Activated CD4-positive, alpha-beta T cell treated with anti-CD3 and anti-CD28 coated beads, Interleukin-2, amount 50 U/mL, for 1 hour (primary cell): ENCODE measurements at places on chromosomes 11 and 22.

GRCh38 chr11:79098146-79098545, 342.7 kb downstream of the TENM4 start:
- no peak for DNase-seq

GRCh38 chr11:64356498-64357411, 2.2 kb upstream of the RPS6KA4 start:
- DNase-seq = peak; percentile 21

DNA sequence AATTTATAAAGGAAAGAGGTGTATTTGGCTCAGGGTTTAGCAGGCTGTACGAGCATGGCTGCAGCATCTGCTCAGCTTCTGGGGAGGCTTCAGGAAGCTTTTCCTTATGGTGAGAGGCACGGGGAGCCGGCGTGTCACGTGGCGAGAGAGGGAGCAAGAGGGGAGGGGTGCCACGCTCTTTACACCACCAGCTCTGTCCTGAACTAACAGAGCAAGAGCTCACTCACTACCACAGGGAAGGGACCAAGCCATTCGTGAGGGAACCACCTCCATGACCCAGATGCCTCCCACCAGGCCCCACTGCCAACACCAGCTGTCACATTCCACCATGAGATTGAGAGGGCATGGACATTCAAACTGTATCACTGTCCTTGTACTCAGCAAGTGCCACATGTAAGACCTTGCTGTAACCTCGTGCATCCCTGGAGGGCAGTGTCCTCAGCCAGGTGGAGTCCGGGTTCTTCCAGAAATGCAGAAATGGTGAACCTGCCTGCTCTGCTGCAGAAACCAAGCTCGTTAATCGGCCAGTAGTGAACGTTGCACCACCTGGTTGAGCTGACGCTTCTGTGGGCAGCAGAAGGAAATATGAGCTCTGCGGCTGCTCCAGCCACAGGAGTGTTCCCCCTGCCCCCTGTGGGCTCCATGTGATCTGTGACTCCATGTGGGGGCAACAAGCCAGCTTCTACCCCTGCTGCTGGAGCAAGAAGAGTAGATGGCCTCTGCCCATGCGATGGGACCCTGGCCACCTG, 368.6 kb downstream of the TBC1D22A start:
- DNase-seq = no peak

- DNase-seq = no peak
Measured at GRCh38 chr22:20652582-20652981, 121.3 kb upstream of the SERPIND1 start.

- no peak for DNase-seq
Measured at GRCh38 chr11:7977232-7977917, 9.8 kb upstream of the EIF3F start.

DNA sequence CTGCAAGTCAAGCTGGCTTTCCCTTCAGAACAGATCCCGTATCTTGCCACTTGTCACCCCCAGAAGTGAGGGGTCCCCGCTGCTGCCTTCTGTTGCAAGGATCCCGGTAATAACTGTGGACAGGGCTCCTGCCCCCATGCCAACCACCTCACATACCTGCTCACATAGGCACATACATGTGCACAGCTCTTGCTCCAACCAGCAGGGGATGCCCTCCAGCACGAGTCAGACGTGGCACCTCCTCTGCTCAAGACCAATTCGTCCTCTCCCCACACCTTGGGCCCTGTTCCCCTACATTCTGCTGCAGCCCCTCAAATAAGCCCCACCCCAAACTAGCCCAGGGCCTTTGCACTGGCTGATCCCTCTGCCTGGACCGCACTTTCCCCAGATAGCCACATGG, 163.3 kb downstream of the CRYBB2 start:
- DNase-seq = no peak

DNA sequence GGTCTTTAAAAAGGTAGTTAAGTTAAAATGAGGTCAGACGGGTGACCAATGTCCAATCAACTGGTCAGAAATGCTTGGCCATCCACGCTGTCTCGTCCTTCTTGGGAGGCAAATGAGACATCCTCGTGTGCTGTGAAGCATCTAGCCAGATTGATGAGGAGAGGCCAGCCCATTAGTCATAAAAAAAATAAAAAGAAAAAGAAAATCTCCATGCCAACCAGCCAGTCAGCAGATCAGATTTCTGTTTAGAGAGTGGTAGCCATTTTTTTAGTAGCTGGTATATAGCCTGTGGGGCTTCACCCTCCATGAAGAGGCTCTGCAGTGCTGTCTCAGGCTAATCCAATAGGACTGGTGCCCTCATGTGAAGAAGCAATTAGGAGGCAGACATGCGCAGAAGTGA, 343.1 kb upstream of the SYN3 start:
- no peak for DNase-seq

DNA sequence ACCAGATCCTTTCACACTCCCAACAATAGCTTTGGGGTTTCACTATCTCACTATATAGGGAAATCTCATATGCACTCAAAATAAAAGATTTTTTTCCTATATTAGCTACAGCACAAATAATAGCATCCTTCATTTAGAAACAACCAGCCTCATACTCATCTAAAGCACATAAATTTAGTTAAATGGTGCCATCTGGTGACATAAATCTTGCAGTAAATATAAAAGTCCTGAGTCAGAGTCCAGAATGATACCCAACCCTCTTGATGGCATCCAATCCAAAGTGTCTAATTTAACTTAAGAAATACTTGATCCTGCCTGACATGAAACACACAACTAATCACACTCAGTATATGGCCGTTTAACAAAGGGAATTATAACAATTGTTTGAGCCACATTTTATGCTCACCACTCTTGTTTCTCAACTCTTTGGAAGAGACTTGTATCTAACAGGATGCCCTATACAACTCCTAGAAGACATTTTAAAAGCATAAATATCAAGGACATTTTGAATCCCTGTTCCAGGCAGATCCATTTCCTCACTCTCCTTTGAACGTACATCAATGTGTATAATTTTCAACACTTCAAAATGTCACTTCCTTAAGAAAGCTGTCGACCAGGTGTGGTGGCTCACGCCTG, 36.2 kb downstream of the DLG2 start:
- no peak for DNase-seq

DNA sequence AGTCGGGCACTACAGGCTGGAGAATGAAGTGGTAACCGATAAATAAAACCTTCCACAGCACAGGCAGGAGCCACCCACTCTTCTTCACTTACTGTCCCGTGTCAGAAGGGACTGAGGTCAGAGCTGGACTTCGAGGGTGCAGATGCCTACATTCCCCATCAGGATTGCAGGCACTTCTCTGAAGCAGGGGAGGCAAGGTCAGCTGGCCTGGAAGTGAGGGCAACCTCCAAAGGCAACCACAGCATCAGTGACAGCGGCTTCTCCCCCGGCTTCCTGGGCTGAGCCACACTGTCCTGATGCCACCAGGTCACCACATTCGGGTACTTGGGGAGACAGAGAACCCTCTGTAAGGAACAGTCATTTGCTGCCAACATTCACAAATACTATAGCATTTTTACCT, 22.7 kb downstream of the TCIRG1 start:
- DNase-seq = no peak

GRCh38 chr11:115207916-115208315, 296.3 kb downstream of the CADM1 start:
- DNase-seq = no peak

DNA sequence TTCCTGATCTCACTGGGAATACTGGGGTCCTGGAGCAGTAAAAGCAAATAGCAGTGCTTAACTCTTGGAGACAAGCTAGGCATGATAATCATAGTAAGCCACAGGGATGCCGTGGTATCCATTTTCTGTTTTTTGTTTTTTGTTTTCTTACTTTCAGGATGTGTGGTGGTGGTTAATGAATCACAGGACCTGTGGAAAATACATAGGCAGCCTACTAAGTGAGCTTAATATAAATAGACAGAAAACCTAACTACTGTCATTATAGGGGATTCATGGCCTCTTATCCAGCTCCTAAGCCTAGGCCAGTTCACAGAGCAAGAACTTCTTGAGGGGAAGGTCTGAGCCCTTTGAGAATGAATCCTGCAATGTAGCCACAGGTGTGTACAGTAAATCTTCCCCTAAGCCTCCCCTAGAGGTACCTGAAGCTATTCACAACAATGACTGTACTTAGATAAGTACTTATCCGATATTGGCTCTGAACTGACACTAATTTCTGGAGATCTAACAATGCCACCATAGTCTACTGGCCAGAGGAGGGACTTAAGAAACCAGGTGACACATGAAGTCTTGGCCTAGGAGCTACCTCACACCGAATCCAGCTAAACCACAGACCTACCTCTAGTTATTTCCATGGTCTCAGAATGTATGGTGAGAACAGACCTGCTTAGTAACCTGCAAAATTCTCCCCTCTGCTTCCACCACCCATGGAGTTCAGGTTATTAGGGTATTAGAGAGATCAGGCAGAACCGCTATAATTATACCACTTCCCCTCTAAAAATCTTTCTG, 83.6 kb downstream of the ENTHD1 start:
- DNase-seq = no peak

DNA sequence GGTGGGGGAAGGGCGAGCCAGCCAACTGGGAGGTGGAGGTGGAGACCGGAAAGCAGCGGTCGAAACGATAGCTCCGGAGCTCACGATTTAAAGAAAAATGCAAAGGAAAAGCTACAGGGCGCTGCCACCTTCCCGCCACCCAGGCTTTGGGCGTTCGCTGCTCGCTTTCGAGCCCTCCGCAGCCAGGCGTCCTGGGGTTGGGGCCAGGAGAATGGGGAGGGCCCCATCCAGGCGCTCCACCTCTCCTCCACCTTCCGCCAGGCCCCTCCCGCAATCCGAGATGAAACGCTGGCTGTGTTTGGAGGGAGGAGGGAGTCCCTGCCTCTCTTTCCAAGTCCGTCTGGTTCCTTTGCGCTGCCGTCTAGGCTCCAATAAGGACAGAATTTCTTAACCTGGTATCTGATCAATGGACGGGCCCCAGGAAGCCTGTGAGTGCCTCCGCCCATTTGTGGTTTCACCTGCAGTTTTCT, 483 bp upstream of the ABTB2 start:
- DNase-seq = no peak

DNA sequence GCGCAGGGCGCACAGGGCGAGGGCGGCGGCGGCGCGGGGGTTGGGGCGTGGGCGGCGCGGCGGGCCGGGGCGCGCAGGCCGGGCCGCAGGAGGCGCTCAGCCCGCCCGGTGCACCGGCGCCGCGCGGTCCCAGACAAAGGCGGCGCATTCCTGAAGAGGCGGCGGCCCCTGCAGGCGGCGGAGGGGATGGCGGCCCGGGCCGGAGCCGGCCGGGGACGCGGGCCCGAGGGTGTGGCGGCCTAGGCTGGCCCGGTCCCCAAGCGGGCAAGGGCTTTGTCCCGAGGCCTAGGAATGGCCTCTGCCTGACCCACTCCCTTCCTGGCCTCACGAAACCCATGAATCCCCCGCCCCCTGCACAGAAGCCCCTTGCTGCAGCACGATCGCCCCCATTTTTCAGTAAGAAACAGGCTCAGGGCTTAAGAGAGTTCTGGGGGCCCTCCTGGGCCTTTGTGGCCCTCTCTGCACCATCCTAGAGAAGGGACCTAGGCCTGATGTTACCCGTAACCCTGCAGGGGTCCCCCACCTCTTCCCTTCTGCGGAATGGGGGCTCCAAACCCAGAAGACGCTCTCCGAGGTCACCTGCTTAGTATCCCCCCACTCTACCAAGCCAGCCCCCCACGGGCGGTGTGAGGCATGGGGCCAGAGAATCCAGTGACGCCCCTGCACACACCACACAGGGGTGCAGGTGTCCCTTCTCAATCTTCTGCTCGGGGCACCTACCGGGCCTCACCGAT, at the start of gene RTN4R:
TSS of gene RTN4R (minus strand) at position 40 of the 734 bp plus-strand sequence. CDS start 226 bp downstream, outside the sequence.
- peak; percentile 57 for DNase-seq

- DNase-seq = no peak
Measured at GRCh38 chr11:122176651-122177050, 60.6 kb upstream of the BLID start.

DNA sequence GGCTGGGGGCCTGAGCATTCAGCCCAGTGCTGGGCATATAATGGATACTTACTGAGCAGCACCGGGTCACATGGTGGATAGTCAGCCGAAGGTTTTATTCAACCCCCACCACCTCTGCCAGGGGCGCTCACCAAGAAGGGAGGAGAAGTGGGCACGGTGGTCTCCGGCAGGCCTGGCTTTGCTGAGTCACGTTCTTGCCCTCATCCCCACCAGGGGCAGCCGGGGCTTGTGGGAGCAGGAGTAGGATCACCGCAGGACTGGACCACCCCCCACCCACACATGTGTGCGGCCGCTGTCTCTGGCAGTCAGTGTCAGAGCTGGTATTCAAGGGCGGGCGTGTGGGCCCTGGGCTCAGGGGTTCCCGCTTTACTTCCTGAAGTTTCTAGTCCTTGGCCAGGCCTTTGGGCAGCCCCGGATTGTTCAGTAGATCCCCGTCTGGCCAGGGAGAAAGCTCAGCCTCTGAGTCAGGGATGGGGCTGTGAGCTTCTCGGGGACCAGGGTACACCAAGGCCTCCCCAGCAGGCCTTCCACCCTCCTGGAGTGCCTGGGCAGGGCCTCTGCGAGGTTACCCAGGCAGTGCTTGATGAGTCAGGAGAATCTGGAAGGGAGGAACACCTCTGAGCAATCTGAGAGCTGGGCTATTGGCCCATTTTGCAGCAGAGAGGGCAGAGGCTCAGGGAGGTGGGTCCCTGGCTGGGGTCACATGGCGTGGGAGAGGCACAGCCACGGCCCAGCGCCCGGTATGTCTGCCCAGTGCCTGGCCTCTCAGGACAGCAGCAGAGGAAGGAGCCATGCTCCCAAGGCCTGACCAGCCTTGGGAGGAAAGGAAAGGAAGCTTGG, 60.6 kb downstream of the RTL6 start:
- no peak for DNase-seq

DNA sequence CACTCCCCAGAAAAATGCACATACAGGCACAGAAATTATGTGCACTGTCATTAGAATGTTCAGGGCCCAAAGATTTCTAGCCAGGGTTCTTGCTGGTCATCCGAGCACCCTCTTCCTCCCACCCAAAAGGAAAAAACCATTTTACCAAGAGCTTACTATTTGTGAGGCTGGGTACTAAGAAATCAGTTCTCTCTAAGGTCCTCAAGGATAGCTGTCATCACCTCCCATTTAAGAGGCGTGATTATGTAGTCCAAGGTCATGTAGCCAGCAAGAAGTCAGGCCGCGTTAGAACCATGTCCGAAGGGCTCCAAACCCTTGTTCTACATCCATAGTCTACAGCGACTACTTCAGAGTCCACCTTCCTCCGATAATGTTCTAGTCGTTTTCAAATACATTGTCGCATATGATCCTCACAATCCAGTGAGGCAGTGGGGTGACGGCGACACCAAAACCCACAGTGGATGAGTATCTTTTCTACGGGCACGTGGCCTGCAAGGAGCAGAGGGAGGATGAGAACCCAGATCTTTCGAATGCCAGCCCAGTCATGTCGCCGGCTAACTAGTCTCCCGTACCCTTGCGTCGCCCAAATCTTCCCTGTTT, 634 bp downstream of the TIMM8B start:
- peak; percentile 24 for DNase-seq

GRCh38 chr11:35390737-35391682, 28.3 kb downstream of the SLC1A2 start:
- DNase-seq = peak; percentile 8

DNA sequence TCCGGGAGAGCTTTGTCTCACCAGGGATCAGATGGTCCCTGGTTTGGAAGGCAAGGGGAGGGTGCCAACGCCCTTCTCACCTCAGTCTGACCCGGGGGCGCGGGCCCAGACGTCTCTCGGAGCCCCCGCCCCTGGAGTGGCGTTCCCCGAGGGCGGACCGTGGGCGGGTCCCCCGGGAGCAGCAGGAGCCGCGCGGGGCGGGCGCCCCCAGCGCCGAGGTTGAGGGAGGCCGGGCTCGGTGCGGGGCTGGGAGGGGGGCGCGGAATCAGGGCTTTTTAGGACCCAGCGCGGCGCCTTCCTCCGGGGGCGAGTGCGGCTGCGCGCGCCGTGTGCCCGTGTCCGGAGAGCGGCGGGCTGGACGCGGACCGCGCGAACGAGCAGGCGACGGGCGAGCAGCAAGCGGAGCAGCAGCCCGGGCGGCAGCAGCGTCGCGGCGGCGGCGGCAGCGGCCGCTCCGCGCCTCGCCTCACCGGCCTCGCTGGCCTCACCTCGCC, at the start of gene KCNC1:
TSS of gene KCNC1 (plus strand) at position 364 of the 494 bp plus-strand sequence. CDS start 1,222 bp downstream, outside the sequence.
- no peak for DNase-seq
